ENCODE measurements at places on chromosomes 2 and 18.

DNA sequence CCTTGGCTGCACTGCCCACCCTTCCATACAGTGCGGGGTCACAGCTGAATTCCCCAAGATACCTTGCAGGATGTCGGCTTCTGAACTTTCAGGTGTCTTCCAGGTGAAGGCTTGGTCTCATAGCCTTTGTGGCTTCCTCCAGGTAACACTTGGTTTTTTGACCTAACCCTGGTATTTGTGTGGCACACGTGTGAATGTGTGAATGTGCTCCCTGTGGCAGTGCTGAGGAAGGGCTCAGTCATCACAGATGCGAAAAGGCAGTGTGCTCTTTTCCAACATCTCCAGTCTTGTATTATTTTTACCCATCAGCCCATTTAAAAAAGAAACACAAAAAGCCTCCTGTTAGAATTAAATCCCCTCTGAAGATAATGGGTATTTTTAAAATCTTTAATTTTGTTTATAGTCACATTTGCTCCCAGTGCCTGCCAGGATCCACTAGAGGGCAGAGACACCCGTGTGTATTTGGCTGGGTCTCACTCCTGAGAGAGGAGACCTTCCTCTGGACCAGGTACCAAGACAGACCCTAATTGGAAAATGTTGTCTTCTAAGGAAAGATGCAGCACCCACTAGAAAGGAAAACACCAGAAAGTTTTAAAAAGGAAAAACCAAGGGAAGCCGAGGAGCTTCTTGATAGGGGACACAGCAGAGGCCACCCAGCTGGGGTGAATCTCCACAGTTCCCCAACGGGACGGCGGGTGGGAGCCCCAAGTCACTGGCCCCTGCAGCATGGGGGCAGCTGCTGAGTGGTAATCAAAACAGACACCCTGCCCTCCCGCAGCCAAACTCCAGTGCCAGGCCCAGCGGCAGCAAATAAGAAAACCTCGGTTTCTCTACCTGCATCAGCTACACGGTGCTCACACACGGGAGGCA, 27.7 kb downstream of the FAM110C start:
- DNase-seq: no peak

DNA sequence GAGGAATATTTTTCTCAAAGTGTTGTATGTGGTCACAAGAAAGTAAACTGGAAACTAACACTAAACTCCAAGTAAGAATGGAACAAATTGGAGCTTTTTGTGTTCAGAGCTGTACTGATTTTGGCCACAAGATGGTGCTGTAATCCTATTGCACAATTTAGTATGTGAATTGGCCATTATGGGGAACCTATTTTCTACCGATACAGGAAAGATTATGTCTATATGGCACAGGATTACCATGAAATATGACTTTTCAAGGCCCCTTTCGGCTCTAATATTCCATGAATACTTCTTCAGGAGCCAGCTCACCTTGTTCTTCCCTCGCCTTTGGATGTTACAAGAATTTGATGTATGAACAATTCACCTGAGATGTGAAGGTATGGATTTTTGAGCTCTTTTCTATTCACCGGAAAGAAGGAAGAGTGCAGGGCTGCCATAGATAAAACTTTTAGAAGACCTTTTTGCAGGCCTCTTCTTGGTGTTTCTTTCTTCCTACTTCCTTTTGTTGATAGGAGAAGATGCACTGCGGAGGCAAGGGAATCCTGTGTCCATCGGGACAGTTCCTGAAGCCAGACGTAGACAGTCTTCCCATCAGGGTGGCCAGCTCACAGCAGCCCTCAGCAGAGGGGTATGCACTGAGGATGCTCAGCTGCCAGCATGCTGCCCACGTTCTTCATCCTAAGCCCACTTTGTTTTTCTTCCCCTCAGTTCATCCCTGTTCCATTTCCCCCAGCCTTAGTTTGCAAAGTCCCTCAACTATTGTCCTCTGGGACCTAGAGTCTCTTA, 13.3 kb downstream of the MRPL44 start:
- DNase-seq: peak; percentile 65

DNA sequence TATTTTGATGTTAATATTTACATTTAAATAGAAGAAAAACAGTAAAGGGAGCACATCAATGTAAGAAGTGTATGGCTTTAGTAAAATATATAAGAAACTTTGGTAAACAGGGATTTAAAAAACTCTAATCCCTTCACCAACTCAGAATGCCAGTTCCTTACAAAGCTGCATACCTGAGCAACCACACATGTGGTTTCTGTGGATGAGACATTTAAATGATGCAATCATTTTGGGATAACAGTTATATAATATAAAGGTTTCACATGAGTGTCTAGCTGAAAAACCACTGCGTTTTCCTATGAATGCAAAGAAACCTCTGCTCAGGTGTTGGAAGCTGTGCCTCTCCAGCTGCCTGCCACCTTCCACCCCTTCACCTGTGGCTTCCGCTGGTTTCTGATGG, 209.1 kb upstream of the REV1 start:
- DNase-seq: no peak

DNA sequence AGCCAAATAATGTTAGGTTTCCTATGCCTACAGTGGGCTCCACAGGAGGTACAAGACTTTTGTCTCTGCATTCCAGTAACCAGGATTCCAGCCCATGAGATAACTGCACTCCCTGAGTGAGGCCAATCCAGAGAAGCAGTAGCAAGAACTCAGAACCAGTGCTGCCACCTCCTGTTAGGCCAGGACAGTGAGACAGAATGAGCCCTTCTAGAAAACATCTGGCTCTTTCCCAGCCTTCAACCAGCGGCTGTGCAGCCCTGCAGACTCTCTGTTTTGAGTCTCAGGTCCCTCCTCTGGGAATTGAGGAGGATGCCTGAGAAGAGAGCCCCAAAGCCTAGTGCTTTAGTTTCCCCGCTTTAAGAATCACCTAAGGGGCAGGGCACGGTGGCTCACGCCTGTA, 44.2 kb downstream of the ARID5A start:
- DNase-seq: peak; percentile 2

DNA sequence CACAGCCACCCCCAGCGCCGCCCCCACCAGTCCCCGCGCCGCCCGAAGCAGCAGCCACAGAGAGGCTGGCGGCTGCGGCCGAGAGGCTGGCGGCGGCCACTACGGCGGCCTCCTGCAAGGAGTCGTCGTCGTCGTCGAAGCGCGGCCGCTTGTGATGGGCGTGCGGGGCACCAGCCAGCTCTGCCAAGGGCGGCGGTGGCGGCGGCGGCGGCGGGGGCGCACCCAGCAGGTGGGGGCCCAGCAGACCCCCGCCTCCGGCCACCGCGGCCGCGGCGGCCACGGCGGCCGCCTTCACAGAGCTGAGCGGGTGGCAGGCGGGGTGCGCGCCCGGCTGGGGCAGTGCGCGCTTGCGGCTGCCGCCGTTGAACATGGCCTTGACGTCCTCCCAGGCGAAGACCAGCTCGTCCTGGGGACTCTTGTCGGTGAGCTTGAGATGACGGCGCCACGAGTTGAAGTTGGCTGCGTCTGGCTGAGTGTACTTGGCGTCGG, 3.3 kb downstream of the SKOR2 start:
- no peak for DNase-seq

DNA sequence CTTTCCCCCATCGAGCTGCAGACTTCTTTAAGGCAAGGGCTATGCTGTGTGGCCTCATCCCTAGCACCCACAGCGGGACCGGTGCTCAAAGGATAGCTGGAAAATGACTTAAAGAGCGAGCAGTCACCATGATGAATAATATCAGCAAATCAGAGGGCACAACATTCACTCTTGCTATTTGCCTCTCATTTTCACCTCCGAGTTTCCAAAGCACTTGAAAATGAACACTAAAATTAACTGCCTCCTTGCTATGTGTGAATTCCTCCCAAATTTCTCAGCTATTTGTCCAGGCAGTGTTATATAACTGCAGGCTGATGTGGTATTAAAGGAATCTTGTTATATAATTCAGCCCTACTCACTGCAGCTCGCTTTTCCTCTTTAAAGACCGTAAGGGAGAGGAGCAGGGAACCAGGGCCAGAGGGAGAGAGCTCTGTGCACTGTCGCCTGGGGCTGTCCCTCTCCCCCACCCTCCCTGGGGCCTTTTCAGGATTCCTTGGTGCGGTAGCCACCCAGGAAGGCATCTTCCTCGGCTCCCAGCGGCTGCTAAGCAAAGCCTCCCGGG, 1.4 kb downstream of the CYS1 start:
- DNase-seq: no peak

Measured in NCI-H510A treated with DMSO at 0.1 percent for 48 hours (cell line).